Endothelial cell of coronary artery (primary cell): ENCODE measurements at places on chromosomes 1 and 21. TPM values are rescaled to one million over a fixed set of nuclear protein-coding genes. Genes with fewer than 3 reads are reported as not detected.

The CFHR3 gene
- not detected in 2 replicates for total RNA-seq

The CD160 gene
- not detected in 2 replicates for total RNA-seq

The ANGPTL3 gene
- not detected in 2 replicates for total RNA-seq

The AADACL3 gene
- not detected in 2 replicates for total RNA-seq

The TMPRSS2 gene
- total RNA-seq: not detected in 2 replicates

The PGLYRP3 gene
- total RNA-seq: not detected in 2 replicates

The C1orf35 gene
- 9.2 and 10.7 TPM in 2 replicates for total RNA-seq

The KCNA2 gene
- total RNA-seq: not detected in 2 replicates

The SETSIP gene
- total RNA-seq: 0.09 TPM in 1 of 2 replicates, not detected in the other

The CD244 gene
- total RNA-seq: 0.09 TPM in 1 of 2 replicates, not detected in the other

The DNASE2B gene
- not detected in 2 replicates for total RNA-seq
